Muscle of arm (tissue), 14 donors: ENCODE measurements at places on chromosomes 2 and 18.

GRCh38 chr18:24702001-24702515 is 241.6 kb downstream of the HRH4 start:
- no peak for DNase-seq

DNA sequence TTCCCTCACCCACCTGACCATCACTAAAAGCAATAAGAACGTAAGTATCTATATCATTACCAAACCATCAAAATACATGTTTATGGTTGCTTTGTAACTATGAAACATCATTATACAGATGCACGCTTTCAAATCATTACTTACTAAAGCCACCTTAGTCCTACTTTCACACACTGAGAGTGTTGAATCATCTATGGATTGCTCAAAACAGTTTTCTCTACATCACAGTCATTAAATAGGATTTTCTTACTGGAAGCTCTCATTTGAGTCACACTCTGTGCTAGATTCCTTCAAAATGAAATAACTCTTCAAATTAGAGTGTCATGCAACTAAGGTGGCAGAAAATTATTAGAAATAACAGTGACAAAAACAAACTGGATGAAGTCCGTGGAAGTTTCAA is 878.4 kb downstream of the CPS1 start:
- DNase-seq: no peak

DNA sequence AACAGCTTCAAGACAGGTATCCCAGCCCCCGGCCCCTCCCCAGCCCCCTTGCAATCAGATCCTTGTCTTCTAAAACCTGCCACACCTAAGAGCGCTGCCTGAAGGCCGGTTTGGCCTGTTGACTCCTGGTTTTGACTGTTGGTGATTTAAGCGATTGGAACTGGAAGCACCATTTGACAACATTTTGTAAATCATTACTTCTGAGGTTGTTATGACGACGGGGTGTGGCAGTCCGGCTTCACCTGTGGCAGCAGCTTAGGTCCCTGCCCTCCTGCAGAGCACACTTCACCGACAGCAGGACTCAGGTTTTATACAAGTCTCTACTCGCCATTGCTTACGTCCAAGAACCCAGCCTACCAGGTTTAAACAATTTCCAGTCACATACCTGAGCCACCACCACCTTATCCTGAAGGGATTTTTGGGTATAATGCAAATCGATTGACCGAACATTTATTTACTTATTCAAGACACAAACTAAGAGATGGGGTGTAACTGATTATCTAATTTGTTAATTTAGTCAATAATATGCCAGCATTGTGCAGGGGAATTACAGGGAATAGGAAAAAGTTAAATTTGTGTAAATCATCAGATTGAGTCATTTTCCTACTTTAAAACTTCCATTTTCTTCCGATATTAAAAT is 707 bp upstream of the DGUOK start:
- DNase-seq: no peak

DNA sequence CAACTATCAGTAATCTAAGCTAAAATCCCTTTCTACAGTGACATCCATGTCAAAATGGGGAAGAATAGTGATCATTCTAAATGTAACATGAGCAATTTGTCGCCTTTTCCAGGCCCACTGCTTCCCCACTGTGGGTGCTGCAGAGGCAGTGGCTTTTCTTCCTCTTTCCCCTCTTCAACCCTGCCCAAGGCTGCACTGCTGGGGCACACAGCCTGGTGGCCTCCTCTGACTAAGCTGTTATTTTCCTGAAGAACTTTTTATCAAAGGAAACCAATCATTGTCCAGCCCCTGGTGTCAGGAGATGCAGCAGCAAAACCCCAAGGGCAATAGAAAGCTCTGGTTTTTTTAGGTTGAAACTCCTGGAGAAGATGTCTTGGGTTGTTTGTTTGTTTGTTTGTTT is 117.6 kb upstream of the KLF7 start:
- DNase-seq: no peak

DNA sequence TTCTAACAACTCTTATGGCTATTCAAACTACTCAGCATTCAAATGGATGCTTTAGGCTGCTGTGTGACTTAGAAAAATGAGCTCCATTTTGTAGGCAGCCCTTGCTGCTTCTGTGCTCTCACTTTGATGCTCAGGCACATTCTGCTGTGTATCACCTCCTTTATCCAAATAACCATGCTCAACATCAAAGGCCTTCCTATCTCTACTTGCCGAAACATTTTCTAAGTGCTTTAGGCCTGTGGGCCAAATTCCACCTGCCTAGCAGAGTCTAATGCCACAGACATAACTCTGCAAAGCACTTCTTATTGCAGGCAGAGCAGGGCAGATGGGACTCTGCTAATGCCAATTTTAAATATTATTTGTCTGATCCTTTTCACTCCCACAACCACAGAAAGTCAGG is 397.4 kb downstream of the RND3 start:
- no peak for DNase-seq
